ENCODE measurements at places on chromosomes 12 and 14.

- DNase-seq, result peak; percentile 1
Measured at GRCh38 chr12:48286665-48287064, 64.1 kb downstream of the ZNF641 start.

DNA sequence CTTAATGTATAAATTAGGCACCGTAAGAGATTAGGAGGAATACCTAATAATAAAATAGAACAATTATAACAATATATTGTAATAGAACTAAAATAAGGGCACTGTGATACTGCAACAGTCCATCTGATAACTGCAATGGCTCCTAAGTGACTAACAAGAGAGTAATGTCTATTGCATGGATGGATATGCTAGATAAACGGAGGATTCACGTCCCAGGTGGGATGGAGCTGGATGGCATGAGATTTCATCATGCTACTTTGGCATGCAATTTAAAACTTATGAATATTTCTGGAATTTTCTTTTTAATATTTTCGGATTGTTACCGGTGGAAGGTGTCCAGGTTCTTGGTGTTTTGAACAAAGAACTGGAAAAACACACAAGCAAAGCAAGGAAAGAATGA is 2.2 kb upstream of the TMEM19 start:
- no peak for DNase-seq

DNA sequence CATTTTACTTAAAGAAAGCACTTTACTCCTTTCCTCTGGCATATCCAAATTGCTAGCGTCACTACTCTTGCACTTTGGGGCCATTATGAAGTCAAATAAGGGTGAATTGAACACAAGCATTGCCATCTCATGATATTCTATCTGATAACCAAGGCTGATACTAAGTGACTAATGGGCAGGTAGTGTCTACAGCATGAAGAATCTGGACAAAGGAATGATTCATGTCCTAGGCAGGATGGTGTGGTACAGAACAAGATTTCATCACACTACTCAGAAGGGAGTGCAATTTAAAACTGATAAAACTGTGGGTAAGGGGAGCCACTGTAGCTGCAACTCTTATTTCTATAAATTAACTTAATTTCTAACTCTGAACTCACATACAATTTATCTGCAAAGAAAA is 7.7 kb upstream of the SLC6A15 start:
- no peak for DNase-seq

DNA sequence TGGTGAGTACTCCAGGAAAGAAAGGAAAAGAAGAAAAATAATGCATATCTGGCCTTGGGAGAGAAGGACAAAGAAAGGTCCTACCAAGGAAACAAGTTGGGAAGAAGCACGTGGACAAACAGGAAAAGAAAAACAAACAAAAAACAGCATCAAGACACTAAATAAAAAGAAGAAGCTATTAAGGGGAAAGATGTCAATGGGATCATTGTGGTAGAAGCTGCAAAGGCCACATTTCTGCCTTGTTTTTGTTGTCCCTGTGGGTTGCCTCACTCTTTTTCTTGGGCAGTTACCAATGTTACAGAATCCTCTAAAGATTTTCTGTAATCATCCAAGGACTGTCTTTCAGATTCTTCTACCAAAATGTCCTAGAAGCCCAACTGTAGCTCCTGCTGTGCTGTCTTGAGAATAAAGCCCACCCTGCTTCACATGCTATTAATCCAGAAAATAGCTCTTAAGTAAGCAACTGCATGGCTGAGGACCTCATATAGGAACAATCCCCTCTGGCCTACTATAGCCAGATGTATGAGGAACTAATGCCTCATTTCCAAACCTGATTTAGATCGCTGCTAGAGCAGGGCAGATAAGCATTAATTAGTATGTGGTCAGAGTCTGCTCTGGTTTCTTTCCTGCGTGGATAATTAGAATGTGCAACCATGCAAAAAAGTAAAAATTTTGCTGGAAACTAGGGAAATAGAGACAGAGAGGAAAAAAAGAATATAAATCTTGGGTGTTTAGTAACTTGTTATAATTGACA is 10.2 kb upstream of the CPNE8 start:
- no peak for DNase-seq

DNA sequence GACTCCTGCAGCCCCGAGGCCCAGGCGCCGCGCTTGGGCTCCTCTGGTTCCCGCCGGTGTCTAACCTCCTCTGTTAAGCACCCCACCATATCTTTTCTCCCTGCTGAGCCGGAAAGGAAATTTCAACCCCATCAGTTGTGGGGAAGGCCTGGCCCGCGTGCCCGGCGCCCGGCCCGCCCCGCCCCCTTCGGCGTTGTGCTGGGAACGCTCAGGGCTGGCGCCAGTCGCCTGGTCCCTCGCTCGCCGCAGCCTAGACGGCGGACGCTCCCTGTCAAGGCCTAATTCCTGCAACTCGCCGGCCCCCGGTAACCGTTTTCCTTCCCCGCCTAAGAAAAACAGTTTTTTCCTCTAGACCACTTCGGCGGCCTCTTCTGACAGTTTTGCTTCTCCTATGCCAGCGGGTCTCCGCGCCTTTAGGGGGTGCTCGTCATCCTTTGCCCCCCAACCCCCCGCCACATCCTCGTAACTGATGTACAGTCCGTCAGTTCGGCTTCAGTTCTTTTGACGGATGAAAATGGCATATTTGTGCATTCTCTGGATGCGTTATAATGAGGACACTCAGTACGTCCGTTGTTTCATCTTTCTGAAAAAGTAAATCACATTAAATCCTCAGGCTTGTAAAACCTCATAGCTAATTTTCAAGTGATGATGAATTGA is 506 bp upstream of the NAP1L1 start:
- peak; percentile 78 for DNase-seq

- no peak for DNase-seq
Measured at GRCh38 chr12:45427042-45427441, 211.1 kb downstream of the ANO6 start.

DNA sequence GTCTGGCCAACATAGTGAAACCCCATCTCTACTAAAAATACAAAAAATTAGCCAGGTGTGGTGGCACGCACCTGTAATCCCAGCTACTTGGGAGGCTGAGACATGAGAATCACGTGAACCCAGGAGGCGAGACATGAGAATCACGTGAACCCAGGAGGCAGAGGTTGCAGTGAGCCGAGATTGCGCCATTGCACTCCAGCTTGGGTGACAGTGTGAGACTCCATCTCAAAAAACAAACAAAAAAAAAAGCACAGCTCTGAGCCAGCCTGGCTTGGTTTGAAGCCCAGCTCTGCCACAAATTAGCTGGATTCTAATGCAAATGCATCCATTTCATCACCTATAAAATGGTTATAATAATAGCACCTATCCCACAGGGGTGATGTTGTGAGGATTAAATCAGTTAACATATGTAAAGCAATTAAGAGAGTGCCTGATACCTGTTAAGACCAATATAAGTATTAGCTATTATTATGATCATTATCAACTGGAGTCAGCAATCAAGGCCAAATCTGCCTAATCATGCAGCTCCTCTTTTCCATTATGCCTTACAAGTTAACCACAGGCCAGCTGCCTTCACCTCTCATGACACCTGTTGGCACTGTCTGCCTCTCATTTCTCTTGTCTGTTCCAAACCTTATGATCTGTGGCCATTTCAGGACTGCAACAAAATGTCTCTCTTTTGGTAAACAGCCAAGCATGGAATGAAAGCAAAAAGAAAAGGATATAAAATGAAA is 2.1 kb downstream of the GNPTAB start:
- peak; percentile 43 for DNase-seq

- DNase-seq, result no peak
Measured at GRCh38 chr14:100585448-100586152, 1.6 kb downstream of the BEGAIN start.

DNA sequence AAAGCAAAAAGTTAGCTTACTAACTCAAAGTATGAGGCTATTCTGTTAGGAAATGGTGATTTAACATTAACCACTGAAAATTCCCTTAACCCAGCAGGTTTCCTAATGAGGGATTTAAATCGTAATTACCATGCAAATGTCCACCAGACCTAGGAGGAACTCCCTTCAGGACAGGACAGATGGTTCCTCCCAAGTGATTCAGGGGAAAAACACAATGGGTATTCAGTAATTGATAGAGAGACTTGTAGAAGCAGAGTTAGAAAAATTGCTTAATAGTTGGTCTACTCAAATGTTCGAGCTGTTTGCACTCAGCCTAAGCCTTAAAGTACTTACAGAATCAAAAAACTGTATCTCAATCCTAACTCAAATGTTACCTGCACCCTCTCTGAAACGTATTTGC is 21.6 kb downstream of the RERGL start:
- DNase-seq, result no peak

- no peak for DNase-seq
Measured at GRCh38 chr12:104727726-104728465, 230.2 kb downstream of the SLC41A2 start.

DNA sequence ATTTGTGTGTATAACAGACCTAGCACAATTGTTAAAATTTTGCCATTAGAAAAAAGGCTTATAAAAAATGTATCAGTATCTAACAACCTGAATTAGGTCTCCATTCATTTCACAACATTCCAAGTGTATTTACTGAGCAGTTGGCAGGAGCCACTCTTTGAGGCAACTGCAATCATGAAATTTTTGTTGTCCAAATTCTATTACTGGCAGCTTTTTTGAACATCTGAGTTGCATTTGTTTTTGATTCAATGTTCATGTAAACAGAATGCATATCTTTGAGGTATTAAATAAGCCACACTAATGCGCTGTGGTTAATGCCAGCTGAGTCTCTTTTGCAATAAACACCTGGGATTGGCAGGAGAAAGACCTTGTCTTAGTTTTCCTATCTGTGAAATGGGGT is 8.7 kb downstream of the KITLG start:
- no peak for DNase-seq

GRCh38 chr14:56094076-56094475 is 24.1 kb upstream of the PELI2 start:
- no peak for DNase-seq

GRCh38 chr12:120825337-120825736 is 78.8 kb downstream of the SPPL3 start:
- no peak for DNase-seq

DNA sequence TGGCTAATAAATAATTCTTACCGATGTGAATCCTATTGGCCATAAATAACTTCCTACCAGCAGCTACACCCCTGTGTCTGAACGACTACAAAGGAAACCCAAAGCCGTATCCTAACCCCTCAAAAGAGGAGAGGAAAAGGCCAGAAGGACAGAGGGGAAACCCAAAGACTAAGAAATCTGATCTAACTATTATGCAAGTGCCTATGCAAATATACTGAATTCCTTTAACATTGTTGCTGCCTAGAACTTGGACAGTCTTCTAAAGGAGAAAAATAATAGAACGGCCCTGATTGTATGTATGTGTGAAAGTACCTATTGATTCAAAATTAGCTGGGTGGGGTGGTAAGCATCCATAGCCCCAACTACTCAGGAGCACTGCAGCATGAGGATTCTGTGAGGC is 997 bp downstream of the PLEKHG7 start:
- no peak for DNase-seq

GRCh38 chr12:75481774-75482173 is 1.2 kb downstream of the GLIPR1 start:
- no peak for DNase-seq

DNA sequence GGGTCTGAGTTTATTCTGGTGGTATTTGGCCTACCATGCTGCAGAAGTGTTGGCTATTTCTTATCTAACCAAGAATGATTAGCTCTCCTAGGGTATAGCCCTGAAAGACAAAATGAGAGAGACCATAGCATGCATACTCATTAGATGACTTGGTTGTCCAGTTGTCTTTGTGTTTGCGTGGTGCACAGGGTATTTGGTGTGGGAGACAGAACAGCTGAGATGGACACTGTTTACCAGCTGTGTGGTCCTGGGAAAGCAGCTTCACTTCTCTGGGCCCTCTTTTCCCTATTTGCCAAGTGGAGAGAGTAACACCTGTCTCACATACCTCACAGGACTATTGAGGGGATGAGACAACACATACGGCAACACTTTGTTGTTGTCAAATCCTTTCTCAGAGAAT is 95.6 kb downstream of the SLC8A3 start:
- no peak for DNase-seq

- DNase-seq, result no peak
Measured at GRCh38 chr14:31440280-31440679, 17.0 kb downstream of the DTD2 start.

GRCh38 chr14:61866932-61867920 is 105.0 kb downstream of the SNAPC1 start:
- no peak for DNase-seq

DNA sequence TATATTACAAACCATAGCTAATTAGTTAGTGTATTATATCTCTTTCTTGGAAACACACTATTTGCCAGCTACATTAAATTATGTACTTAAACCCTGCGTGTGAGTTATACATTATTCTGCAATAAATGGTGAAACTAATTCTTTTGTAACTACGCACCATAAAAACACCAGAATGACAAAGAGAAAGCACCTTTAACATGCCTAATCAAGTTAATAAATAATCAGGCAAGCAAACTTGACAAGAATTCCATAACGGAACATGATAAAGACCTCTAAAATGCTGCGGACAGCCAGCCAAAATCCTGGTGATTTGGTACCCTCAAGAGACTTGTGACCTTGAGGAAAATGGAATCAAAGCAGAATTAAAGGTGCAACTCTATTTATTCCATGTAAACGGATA is 375.3 kb upstream of the KITLG start:
- DNase-seq, result no peak

GRCh38 chr12:109463756-109464155 is 13.3 kb downstream of the KCTD10 start:
- DNase-seq, result no peak

GRCh38 chr12:18296909-18297280 is 35.6 kb downstream of the PIK3C2G start:
- DNase-seq, result no peak

GRCh38 chr12:22477894-22478287 is 66.5 kb downstream of the C2CD5 start:
- no peak for DNase-seq

- no peak for DNase-seq
Measured at GRCh38 chr12:109861689-109862314, 18.5 kb downstream of the GLTP start.

DNA sequence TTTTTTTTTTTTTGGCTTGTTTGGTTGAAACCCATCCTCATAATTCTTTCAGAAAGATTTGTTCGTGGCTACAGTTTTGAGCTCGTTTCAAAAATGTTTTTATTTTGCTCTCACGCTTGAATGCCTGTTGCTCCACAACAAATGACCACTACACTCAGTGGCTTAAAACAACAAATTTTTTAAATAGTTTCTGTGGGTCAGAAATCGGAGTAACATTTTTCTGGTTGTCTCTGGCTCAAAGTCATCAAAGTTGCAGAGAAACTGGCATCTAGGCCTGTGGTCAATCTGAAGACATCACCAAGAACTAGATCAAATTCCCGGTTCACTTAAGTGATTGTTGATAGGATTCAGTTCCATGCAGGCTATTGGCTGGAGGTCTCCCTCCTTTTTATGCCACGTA is 560.0 kb downstream of the SNAPC1 start:
- DNase-seq, result no peak

- DNase-seq, result no peak
Measured at GRCh38 chr14:50947446-50947845, 3.2 kb upstream of the PYGL start.

DNA sequence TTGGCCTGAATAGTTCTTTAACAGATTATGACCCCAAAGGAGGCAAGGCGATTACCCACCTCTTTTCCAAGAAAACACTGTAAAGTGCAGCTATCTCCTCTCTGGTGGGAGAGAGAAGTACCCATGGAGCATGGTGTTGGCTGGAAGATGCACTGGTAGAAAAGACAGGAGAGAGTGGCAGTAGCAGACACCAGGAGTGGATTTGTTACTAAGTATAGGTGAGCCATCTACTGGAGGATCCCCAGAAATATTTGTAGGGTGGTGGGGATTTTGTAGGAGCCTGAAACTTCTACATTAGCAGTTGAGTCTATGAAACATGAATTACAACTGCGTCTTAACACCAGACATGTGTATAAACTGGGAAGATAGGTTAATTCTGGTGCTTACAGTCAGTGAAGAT is 148.0 kb downstream of the SLC38A4 start:
- peak; percentile 1 for DNase-seq

- DNase-seq, result no peak
Measured at GRCh38 chr14:36901861-36902260, 240.2 kb downstream of the PAX9 start.
